NCI-H1105 treated with DMSO at 0.1 percent for 48 hours (cell line): ENCODE measurements at places on chromosomes 6 and 20.

DNA sequence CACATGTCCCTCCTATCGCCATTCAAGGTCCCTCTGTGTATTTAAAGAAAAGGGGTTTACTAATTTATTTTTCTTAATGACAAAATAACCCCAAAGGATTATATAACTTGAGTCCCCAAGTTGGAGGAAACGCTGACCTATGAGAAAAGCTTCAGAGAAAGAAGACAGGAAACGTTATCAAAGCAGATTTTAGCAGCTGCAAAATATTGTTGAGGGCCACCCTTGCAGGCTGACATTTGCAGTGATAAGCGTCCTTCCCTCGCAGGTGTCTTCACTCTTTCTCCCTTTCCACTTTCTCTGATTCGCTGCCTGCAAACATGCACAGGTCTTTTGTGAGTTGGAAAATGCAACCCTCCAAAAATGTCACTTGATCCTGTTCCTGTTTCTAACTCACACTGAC lies 103.2 kb upstream of the RIPOR2 start:
- DNase-seq, result no peak

DNA sequence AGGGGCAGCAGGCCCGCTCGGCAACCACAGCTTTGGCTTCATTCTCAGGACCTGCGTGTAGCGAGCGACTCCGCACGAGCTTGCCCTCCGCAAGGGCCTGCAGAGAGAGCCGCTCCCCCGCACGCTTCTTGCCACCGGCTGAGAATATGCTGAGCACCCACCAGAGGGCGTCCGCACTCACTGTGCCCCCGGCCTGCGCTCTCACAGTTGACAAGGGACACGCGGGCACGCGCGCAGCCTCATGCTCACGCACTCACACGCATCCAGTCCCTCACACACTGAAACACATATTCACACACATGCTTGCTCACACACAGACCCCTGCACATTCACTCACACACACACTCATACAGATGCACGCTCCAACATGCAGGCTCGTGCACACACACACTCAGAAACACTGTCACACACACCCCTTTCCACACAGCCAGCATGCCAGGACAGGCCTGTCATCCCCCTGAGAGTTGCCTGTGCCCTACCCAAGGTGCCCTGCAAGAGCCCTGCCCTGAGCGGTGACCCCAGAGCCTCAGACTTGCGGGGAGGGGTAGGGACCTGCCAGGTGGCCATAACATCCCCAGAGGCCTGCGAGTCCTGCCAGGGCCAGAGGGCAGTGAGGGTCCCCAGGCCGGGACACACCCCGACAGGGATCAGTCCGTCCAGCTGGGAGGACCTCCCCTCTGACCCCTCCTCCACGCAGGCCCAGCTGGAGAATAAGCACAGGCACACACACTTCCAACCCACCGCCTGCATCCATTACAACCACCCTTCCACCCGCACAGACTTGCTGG lies 174.1 kb downstream of the BMP7 start:
- peak; percentile 58 for DNase-seq

GRCh38 chr6:15368186-15368585 lies 122.3 kb downstream of the JARID2 start:
- DNase-seq, result no peak

DNA sequence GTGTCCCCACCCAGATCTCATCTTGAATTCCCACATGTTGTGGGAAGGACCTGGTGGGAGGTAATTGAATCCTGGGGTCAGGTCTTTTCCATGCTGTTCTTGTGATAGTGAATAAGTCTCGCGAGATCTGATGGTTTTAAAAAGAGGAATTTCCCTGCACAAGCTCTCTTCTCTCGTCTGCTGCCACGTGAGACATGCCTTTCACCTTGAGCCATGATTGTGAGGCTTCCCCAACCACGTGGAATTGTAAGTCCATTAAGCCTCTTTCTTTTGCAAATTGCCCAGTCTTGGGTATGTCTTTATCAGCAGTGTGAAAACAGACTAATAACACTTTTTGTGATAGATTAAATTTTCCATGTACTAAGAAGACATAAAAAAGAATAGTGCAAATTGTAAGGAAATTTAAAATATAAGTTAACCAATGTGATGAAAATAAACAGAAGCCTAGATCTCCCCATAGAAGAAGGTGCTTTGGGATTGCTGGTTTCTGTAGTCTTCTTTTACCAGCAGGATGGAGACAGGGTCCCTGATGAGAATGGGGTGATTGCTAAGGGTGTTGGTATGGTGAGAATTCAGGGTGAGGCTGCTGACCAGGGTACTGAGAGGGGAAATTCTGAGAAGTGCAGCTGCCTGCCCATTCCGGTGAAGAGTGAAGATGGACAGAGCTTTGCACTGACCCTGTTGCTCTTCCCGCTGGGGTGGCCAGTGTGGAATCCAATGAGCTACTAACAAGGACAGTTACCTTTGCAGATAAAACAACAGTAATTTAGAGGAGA lies 50.7 kb downstream of the BMP2 start:
- no peak for DNase-seq

- peak; percentile 97 for DNase-seq
Measured at GRCh38 chr20:7155282-7155681, 387.8 kb downstream of the BMP2 start.

GRCh38 chr20:38935285-38935684 lies 9.1 kb downstream of the FAM83D start:
- no peak for DNase-seq

GRCh38 chr6:42404484-42404883 lies 47.2 kb downstream of the TRERF1 start:
- no peak for DNase-seq

GRCh38 chr6:14540810-14541540 lies 423.4 kb downstream of the CD83 start:
- no peak for DNase-seq
